Activated CD4-positive, alpha-beta T cell treated with anti-CD3 and anti-CD28 coated beads, Interleukin-2, amount 10 ng/mL, durations not matched to agents 7 days and 5 days (primary cell): ENCODE measurements at places on chromosomes 13 and 19. TPM values are rescaled to one million over a fixed set of nuclear protein-coding genes. Genes with fewer than 3 reads are reported as not detected.

GRCh38 chr13:97459215-97459777 is 25.3 kb downstream of the RAP2A start:
- no peak overlapping the region for H3K27ac ChIP-seq
- no peak for DNase-seq
- H3K36me3 ChIP-seq = peaks cover 16% of the 10 kb centered on the region
- no peak overlapping the region for H3K4me3 ChIP-seq

DNA sequence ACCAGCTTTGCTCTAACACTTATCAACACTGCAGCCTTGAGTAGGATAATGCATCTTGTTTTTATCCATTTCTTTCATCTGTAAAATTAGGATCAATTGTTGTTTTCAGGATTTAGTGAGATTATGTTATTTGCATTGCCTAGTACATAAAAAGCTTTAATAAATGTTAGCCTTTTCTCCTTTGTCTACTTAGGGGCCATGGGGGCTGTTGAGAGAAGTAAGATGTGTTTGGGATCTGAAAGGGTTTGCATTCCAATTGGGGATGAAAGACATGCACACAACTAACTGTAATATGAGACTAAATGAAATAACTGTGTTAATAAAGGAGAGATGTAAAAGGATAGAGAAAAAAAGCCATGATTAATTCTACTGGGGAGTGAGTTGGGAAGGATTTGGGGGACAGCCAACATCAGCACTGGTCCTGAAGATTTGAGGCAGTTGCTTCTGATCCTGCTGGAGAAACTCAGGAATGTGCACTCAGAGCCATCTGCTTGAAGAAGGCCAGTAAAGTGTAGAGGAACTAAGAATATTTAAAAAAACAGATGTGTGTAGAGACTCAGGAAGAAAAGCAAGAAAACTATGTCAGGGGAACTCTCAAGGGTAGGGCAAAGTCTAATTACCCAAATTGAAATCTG is 236.3 kb downstream of the OLFM4 start:
- no peak for DNase-seq
- no peaks in the 10 kb centered on the region for H3K27me3 ChIP-seq
- no peaks in the 10 kb centered on the region for H3K4me1 ChIP-seq
- no peaks in the 10 kb centered on the region for H3K36me3 ChIP-seq

GRCh38 chr13:37168151-37168550 is 62.7 kb upstream of the CSNK1A1L start:
- H3K4me1 ChIP-seq = no peaks in the 10 kb centered on the region
- DNase-seq = no peak
- no peaks in the 10 kb centered on the region for H3K27me3 ChIP-seq
- H3K27ac ChIP-seq = no peak overlapping the region
- H3K36me3 ChIP-seq = no peaks in the 10 kb centered on the region
- no peak overlapping the region for H3K4me3 ChIP-seq

The ATP5F1D gene
- total RNA-seq = 151 TPM

The ONECUT3 gene
- total RNA-seq = not detected

DNA sequence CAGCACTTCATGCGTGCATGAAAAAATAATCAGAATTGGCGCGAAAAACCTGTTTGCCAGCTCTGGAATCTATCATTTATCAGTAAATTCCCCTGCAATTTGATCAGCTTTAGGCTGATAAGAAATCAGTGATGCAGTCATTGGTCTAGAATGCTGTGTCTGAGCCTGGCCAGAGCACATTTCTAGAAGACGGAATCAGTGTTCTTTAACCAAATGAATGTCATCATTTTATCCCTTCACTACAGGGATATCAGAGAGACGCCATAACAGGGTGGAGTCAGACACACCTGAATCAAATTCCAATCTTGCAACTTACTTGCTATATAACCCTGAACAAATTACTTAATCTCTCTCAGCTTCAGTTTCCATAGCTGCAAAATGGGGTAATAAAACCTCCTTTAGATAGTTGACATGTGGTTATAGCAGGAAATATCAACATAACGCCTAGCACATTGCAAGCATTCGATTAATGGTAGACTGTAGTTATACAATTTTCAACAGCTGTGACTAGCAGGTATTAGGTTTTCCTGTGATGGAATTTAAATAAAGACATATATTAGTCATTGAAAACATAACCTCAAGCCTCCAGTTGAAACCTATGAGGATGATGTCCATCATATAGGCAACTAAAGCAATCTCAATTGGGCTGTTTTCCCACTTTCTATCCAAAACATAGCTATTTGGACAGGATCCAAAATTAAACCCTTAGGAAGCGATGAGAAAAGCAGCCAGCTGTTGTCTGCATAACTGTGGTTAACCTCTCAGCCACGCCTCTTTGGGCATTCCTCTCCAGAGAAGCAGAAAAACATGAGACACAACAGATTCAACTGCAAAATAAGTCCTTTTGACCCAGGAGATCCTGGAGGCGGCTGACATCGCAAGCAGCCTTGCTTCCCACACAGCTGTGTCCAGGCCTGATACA is 51.6 kb upstream of the UBL3 start:
- H3K4me3 ChIP-seq = peak overlapping the region; percentile 63
- peak overlapping the region; percentile 90 for H3K27ac ChIP-seq
- peaks cover 2% of the 10 kb centered on the region for H3K36me3 ChIP-seq
- H3K4me1 ChIP-seq = peaks cover 22% of the 10 kb centered on the region

GRCh38 chr13:110062077-110062776 is 244.7 kb downstream of the COL4A1 start:
- DNase-seq = no peak
- no peaks in the 10 kb centered on the region for H3K27me3 ChIP-seq
- H3K36me3 ChIP-seq = no peaks in the 10 kb centered on the region

The TPTE2 gene
- 0.21 TPM for total RNA-seq

DNA sequence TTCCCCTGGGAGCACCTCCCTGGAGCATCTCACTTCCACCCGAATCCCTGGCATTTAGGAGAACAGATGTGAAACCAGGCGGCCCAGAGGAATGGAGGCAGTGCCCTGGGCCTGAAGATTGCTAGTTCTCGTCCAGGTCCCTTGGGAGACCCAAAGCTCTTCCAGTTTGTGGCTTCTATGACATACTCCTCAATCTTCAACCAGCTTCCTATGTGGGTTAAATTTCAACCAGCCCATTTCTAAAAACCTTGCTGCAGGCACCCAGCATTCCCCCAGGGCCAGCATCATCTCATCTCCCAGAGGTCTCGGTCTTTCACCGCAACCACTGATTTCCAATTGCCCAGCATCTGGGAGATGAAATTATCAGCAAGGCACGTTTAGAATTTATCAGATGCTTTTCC is 46.0 kb upstream of the STK24 start:
- H3K4me1 ChIP-seq = no peaks in the 10 kb centered on the region
- no peaks in the 10 kb centered on the region for H3K36me3 ChIP-seq
- no peak for DNase-seq
- no peak overlapping the region for H3K4me3 ChIP-seq

DNA sequence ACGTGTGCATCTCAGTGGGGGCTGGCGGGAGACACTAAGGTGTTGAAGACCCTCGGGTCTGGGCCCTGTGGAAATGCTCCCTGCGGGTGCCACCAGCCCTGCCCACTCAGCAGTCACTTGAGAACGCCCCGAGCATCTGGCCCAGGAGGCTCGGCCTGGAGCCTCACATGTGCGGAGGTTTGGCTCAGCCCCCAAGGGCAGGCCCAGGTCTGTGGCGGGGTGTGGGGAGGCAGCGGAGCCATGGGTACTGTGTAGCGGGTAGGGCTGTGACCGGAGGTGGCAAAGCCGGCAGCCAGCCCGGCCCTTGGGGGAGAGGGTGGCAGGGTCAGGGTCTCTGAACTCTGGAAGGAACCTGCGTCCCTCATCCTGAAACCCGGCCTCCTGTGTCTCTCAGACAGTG is 37.6 kb downstream of the MCF2L start:
- no peak overlapping the region for H3K4me3 ChIP-seq
- H3K4me1 ChIP-seq = peaks cover 3% of the 10 kb centered on the region
- no peak overlapping the region for H3K27ac ChIP-seq
- no peaks in the 10 kb centered on the region for H3K27me3 ChIP-seq
- DNase-seq = no peak

DNA sequence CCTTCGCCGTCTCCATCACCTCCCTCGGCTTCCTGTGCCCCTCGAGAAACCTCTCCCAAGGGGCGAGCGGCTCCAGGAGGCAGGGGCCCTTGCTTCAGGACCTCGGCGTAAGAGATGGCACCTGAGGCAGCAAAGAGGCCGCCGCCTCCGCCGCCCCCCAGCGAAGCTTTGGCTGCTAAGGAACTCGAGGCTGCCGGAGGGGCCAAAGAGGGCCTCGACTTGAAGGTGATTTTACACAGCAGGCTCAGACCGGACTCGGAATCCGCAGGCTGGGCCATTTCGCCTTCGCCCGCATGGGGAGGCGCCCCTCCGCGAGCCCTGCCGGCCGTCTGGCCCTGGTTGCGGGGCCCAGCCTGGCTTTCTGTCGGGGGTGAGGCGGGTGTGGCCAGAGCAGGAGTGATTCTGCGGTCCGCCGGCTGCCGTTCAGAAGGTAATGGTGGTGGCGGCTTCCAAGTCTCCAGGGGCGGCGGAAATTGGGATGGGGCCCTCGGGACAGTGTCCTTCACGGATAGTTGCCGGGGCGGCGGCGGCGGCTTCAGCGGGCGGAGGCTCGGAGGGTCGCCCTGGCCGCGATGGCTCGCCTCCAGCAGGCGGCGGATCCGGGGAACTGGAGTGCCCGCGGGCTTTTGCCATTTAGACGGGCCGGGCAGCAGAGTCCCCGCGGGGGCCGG is 1.4 kb downstream of the GGN start:
- no peak for DNase-seq
- H3K36me3 ChIP-seq = peaks cover 28% of the 10 kb centered on the region
- no peak overlapping the region for H3K27ac ChIP-seq
- no peak overlapping the region for H3K4me3 ChIP-seq
- peaks cover 14% of the 10 kb centered on the region for H3K4me1 ChIP-seq

- peaks cover 3% of the 10 kb centered on the region for H3K36me3 ChIP-seq
- no peak overlapping the region for H3K4me3 ChIP-seq
- H3K27me3 ChIP-seq = peaks cover 40% of the 10 kb centered on the region
- peaks cover 18% of the 10 kb centered on the region for H3K4me1 ChIP-seq
- no peak overlapping the region for H3K27ac ChIP-seq
Measured at GRCh38 chr19:38389101-38389925, 816 bp downstream of the SPRED3 start.

DNA sequence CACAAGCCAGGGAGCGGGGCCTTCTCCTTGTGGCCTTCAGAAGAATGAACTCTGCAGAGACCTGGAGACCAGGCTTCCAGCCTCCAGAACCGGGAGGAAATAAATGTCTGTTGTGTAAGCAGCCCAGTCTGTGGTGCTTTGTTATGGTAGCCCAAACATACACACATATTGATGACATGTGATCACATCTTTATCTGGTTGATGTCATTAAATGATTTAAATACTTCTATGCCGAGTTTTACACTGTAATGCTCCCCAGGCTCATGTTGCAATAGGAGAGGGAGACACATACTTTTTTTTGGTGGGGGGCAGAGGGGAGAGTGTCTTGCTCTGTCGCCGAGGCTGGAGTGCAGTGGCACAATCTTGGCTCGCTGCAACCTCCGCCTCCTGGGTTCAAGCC is 188.0 kb upstream of the IRS2 start:
- no peak overlapping the region for H3K27ac ChIP-seq
- no peaks in the 10 kb centered on the region for H3K36me3 ChIP-seq
- no peaks in the 10 kb centered on the region for H3K27me3 ChIP-seq

- no peaks in the 10 kb centered on the region for H3K36me3 ChIP-seq
- H3K27me3 ChIP-seq = peaks cover 11% of the 10 kb centered on the region
- no peak overlapping the region for H3K27ac ChIP-seq
- no peaks in the 10 kb centered on the region for H3K4me1 ChIP-seq
Measured at GRCh38 chr19:16296713-16297112, 27.9 kb upstream of the KLF2 start.
